ENCODE measurements at places on chromosomes 4 and X. TPM values are rescaled to one million over a fixed set of nuclear protein-coding genes. Genes with fewer than 3 reads are reported as not detected.

DNA sequence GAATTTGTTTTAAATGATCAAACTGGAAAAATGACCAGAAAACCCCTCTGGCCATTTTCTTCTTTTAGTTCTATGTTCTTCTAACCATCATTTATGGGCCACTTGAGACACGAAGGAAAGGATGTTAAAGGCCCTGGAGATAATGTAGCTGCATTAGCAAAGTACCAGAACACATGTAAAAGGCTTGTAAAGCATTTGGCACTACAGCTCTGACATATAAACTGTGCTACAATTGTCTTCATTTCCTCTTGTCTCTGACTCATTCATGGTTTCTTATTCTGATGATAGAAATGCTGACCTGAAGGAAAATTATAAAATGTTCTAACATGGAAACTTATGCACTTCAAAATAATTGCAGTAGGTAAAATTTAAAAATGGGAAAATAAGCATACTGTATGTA lies 388.7 kb downstream of the FAT4 start:
- no peaks in the 10 kb centered on the region for H3K27me3 ChIP-seq
- H3K36me3 ChIP-seq: no peaks in the 10 kb centered on the region
- H3K4me3 ChIP-seq: no peak overlapping the region
- no peak overlapping the region for H3K27ac ChIP-seq
- no peak for DNase-seq
- no peaks in the 10 kb centered on the region for H3K4me1 ChIP-seq

GRCh38 chr4:116059361-116059760 lies 945.9 kb upstream of the NDST4 start:
- no peaks in the 10 kb centered on the region for H3K4me1 ChIP-seq
- H3K27ac ChIP-seq: no peak overlapping the region
- H3K4me3 ChIP-seq: no peak overlapping the region
- no peaks in the 10 kb centered on the region for H3K27me3 ChIP-seq
- no peak for DNase-seq

DNA sequence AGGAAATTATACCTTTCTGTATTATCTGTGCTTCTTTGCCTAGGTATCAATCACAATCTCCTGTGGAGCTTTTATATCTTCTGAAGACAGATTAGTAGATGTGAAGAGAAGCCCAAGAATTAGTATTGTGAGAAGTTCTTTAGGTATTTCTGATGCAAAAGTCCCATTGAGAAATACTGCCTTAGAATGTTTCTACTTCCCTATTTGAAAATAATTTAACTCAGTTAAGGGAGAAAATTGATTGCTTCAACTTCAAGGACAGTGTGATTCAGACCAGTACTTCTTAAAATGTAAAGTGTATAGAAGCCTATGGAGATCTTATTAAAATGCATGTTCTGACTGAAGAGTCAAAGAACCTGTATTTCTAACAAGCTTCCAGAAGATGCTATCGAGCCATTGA lies 9.0 kb downstream of the EIF1AX start:
- no peak overlapping the region for H3K4me3 ChIP-seq
- no peaks in the 10 kb centered on the region for H3K4me1 ChIP-seq
- DNase-seq: no peak
- H3K36me3 ChIP-seq: peaks cover 89% of the 10 kb centered on the region

DNA sequence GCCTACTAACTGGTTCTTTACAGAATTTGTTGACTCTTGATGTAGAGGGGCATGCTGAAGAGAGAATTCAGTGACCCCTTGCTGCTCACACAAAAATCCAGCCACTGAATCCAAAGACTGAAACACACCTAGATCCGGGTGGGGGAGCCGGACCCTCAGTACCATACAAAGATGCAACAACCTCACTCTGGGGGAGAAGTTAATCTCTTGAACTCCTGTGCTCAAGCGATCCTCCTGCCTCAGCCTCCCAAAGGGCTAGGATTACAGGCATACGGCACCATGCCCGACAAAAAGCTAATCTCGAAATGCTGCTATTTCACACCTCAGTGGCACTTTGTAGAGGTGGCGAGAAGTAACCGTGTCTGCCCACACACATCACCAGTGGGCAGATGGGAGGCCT lies 88.8 kb upstream of the HELT start:
- DNase-seq: no peak
- no peaks in the 10 kb centered on the region for H3K36me3 ChIP-seq
- H3K4me3 ChIP-seq: no peak overlapping the region
- H3K27me3 ChIP-seq: peaks cover 8% of the 10 kb centered on the region

DNA sequence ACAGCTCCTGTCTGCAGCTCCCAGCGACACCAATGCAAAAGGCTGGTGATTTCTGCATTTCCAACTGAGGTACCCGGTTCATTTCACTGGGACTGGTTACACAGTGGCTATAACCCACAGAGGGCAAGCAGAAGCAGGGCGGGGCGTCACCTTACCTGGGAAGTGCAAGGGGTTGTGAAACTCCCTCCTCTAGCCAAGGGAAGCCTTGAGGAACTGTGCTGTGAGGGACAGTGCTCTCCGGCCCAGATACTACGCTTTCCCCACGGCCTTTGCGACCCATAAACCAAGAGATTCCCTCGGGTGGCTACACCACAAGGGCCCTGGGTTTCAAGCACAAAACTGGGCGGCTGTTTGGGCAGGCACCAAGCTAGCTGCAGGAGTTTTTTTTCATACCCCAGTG lies 218.9 kb downstream of the PPP3CA start:
- H3K27me3 ChIP-seq: no peaks in the 10 kb centered on the region
- H3K36me3 ChIP-seq: no peaks in the 10 kb centered on the region
- no peak overlapping the region for H3K4me3 ChIP-seq
- H3K27ac ChIP-seq: no peak overlapping the region
- DNase-seq: no peak

GRCh38 chr4:12170308-12170707 lies 741.6 kb upstream of the HS3ST1 start:
- H3K27ac ChIP-seq: no peak overlapping the region
- H3K36me3 ChIP-seq: no peaks in the 10 kb centered on the region
- no peak overlapping the region for H3K4me3 ChIP-seq
- no peaks in the 10 kb centered on the region for H3K4me1 ChIP-seq
- no peaks in the 10 kb centered on the region for H3K27me3 ChIP-seq

DNA sequence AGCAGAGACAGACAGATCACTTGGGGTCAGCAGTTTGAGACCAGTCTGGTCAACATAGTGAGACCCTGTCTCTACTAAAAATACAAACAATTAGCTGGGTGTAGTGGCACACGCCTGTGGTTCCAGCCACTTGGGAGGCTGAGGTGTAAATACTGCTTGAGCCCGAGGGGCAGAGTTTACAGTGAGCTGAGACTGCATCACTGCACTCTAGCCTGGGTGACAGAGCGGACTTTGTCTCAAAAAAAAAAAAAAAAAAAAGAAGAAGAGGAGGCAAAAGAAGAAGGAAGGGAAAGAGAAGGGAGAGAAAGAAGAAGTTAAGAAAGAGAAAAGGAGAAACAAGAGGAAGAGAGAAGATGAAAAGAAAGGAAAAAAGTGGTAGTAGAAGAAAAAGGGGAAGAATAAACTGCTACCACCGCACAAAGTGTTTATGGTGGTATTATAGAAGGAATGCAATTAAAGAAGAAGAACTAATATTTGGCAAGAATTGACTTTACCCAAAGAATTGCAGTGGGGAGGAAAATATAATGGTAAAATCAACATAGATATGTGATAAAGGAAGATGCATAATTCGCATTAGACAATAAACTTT lies 19.6 kb upstream of the NSUN7 start:
- H3K27ac ChIP-seq: no peak overlapping the region
- H3K4me1 ChIP-seq: no peaks in the 10 kb centered on the region
- H3K36me3 ChIP-seq: no peaks in the 10 kb centered on the region
- no peak for DNase-seq
- peaks cover 3% of the 10 kb centered on the region for H3K27me3 ChIP-seq

- H3K4me1 ChIP-seq: no peaks in the 10 kb centered on the region
- no peak overlapping the region for H3K27ac ChIP-seq
- no peak for DNase-seq
- no peaks in the 10 kb centered on the region for H3K36me3 ChIP-seq
- H3K4me3 ChIP-seq: no peak overlapping the region
Observed at GRCh38 chr4:20575486-20575885, 124.8 kb upstream of the PACRGL start.

DNA sequence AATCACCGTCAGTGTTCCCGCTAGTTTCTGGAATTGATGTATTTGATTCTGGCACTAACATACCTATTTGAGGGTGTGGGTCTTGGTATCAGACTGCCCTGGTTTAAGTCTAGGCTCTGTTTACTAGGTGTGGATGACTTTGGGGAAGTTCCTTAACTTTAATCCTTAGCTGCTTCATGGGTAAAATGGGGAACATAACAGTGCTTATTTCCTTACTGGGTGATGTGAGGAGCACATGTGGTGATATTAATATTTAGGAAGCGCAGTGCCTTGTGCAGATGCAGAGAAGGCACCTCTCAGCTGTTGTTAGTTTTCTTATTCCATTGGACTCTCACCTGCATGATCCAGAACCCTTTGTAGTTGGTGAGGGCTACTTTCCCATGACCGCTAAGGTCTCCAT lies 17.1 kb downstream of the RNF4 start:
- H3K4me3 ChIP-seq: no peak overlapping the region
- no peak for DNase-seq
- H3K27ac ChIP-seq: no peak overlapping the region
- H3K36me3 ChIP-seq: peaks cover 74% of the 10 kb centered on the region
- no peaks in the 10 kb centered on the region for H3K27me3 ChIP-seq

DNA sequence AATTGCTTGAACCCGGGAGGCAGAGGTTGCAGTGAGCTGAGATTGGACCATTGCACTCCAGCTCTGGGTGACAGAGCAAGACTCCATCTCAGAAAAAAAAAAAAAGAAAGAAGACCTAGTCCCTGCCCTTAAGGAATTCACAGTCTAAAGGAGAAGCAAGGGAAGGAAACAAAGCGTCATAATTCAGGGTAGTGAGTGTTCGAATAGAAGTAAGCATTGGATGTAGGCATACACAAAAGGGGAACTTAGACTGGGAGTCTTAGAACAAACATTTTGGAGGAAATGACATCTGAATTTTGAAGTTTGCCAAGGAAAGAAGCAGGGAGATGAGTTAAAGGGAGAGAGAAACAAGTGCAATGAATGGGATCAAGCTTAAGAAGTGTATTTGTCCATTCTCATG lies 32.4 kb downstream of the PPM1K start:
- no peak overlapping the region for H3K27ac ChIP-seq
- no peaks in the 10 kb centered on the region for H3K27me3 ChIP-seq
- no peak overlapping the region for H3K4me3 ChIP-seq
- H3K4me1 ChIP-seq: no peaks in the 10 kb centered on the region

DNA sequence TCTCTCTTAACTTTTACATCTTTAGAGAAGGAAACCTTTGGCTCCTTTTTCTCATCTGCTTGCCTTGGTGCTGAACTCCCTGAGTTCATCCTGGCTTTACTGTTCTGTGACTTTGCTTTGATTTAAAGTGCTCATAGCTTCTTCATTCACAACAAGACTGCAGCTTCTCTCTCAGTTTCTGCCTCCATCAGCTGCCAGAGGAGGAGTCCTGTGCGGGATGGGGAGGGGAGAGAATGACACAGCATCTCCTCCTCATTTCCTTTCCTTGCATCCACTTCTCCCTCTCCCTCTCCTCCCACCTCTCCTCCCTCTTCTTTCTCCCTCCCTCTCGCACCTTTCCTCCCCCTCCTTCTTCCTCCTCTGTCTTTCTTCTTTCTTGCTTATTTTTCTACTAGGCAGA lies 42.0 kb downstream of the CBLL2 start:
- no peaks in the 10 kb centered on the region for H3K36me3 ChIP-seq
- no peak overlapping the region for H3K4me3 ChIP-seq
- no peak for DNase-seq
- H3K4me1 ChIP-seq: no peaks in the 10 kb centered on the region
- H3K27me3 ChIP-seq: no peaks in the 10 kb centered on the region

GRCh38 chrX:94686071-94686470 lies 1012.1 kb downstream of the FAM133A start:
- DNase-seq: no peak
- no peaks in the 10 kb centered on the region for H3K27me3 ChIP-seq
- H3K36me3 ChIP-seq: no peaks in the 10 kb centered on the region

DNA sequence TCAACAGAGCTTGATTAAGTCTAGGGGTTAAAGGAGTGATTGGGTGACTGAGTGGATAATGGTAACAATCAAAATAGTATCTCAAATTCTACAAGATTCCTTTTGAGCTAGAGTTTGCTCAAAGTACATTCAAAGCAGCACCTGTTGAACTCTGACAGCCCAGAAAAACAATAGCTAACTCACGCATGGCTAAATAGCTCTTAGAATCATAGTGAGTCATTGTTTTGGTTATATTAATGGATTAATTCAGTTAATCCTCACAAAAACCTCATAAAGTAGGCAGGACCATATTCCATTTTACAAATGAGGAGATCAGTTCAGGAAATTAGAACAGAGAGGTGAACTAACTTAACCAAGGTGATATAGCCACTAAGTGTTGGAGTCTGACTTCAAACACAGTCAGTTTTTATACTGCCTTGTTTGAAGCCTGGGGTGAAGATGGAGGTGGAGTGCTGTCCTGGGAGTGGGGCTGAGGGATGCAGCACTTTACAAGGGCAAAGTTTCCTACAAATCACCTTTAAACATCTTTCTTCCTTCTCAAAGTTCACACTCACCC lies 35.9 kb upstream of the PPM1K start:
- no peaks in the 10 kb centered on the region for H3K4me1 ChIP-seq
- no peaks in the 10 kb centered on the region for H3K36me3 ChIP-seq
- no peaks in the 10 kb centered on the region for H3K27me3 ChIP-seq
- H3K4me3 ChIP-seq: no peak overlapping the region

DNA sequence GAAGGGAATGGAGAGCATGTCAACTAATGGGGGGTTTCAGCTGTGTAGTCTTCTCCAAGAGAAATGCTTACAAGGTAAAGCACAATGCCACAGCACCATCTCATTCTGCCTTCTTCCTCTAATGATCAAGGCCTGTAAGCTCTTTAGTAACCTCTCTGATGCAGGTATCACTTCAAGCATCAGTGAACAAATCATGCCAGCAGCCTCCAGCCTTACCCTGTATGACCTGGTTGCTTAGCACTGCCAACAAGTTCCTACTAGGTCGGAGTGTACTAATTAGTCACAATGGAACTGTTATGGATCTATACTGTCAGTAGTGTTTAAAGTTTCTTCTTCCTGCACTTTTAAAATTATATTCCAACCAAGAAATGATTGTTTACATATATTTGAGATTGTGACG lies 197.7 kb downstream of the GRID2 start:
- no peaks in the 10 kb centered on the region for H3K4me1 ChIP-seq
- H3K4me3 ChIP-seq: no peak overlapping the region
- H3K36me3 ChIP-seq: no peaks in the 10 kb centered on the region
- no peak for DNase-seq

GRCh38 chr4:101806914-101807313 lies 16.4 kb downstream of the BANK1 start:
- H3K4me1 ChIP-seq: no peaks in the 10 kb centered on the region
- H3K27me3 ChIP-seq: no peaks in the 10 kb centered on the region

The KCTD8 gene
- total RNA-seq: not detected

The ZCCHC18 gene
- not detected for total RNA-seq

The RPL39 gene
- total RNA-seq: 2,325 TPM
